ENCODE measurements at places on chromosomes 3 and 15.

DNA sequence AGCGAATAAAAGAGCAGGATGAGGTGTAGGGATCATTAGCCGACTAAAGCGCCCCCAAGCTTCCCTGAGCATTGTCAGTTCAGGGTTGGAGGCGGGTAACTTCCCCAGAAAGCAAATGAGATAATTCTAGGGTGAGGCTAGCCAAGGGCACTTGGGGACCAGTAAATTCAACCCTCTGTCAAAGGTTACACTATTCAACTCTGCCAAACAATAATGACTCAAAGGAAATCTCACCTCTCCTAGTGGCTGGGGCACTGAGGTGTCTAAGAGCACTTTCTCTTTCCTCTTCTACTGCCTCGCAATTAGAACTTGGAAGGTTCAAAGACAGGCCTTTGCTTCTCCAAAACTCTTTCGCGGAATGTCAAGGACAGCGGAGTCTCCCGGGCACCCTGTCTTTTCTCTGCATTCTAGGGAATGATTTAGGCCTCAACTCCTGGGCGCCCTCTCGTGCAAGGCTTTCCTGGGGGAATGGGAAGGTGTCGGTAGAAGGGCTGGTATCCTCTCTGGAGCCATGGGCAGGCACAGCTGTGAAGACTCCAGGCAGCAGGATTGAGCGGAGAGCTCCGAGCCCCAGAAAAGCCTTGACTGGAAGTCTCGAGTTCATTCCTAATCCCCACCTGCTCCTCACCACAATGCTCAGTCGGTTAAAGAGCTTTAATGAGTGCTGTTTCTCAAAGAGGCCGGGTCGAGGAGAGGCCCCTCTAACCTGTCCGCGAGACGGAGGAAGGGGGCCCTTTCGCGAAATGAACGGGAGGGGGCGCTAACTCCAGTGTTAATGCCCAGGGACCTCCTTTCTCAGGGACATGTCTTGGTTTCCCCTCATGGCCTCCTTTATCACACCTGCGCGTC is 21.9 kb downstream of the ZIC4 start:
- DNase-seq, result no peak

- no peak for DNase-seq
Measured at GRCh38 chr15:29090617-29091466, 178.8 kb downstream of the NSMCE3 start.

GRCh38 chr15:37931321-37931720 is 3.1 kb upstream of the TMCO5A start:
- no peak for DNase-seq

- DNase-seq, result no peak
Measured at GRCh38 chr15:77069521-77070121, 1.3 kb downstream of the TSPAN3 start.

DNA sequence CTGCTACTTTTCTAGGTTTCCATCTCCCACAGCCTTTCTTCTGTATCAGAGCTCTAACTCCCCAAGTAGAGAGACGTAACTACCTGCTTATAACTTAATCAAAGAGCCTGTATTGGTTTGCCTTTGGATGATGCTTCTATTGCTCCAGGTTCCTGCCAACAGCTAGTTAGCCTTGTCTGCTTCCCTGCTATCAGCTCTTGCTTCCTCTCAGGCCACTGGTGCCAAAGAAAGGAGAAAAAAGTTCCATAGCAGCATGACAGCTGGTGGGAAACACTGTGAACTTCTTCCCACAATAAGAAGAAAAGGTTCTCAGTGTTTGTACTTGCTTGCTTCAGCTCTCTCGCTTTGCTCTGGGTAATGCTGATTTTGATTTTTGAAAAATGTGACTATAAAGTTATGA is 206.6 kb downstream of the GBE1 start:
- no peak for DNase-seq

DNA sequence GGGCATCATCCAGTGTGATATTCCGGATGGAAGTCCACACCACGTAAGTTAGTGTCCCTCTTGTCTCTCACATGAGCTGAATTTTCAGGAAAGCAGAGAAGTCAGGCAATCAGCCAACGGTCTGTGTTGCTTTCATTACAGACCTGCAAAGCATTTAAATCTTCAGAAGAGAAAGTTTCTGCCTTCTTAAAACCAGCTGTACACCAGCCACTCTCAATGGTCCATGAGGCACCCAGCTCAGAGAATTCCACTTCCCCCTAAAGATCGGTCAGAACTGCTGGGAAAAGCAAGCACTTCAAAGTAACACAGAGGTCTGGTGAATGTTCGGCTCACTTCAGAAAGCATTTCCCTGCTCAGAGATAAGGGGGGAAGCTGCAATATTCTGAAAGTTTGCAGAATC is 903.7 kb downstream of the EPHA3 start:
- no peak for DNase-seq

GRCh38 chr15:37075777-37076176 is 24.6 kb downstream of the MEIS2 start:
- DNase-seq, result no peak

- DNase-seq, result no peak
Measured at GRCh38 chr3:16828815-16829214, 55.9 kb upstream of the PLCL2 start.

- no peak for DNase-seq
Measured at GRCh38 chr15:99929266-99929665, 196.0 kb upstream of the LYSMD4 start.

GRCh38 chr3:193894121-193894863 is 241.7 kb upstream of the HES1 start:
- no peak for DNase-seq

Measured in lower leg skin (tissue), 4 donors.